SK-MEL-5 (cell line): ENCODE measurements at places on chromosomes 13 and 19.

DNA sequence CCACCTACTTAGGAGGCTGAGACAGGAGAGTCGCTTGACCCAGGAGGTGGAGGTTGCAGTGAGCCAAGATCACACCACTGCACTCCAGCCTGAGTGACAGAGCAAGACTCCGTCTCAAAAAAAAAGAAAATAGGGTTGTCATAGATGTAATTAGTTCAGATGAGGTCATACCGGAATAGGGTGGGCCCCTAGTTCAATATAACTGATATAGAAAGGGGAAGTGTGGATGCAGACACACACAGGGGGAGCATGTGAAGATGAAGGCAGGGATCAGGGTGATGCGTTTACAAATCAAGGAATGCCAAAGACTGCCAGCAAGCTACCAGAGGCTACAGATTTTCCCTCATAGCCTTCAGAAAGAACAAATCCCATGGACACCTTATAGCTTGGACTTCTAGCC lies 24.3 kb upstream of the EEF1AKMT1 start:
- DNase-seq: no peak

GRCh38 chr19:38229585-38230073 lies 5.6 kb upstream of the DPF1 start:
- DNase-seq: peak; percentile 62

- no peak for DNase-seq
These were observed 190.3 kb downstream of the STK24 start for GRCh38 chr13:98386637-98387036.

GRCh38 chr13:64293923-64294322 lies 2878.3 kb upstream of the PCDH20 start:
- no peak for DNase-seq

- DNase-seq: peak; percentile 23
These were observed 630.2 kb downstream of the UQCRFS1 start for GRCh38 chr19:28582796-28583195.

GRCh38 chr19:49840736-49841249 lies 10.2 kb upstream of the PTOV1 start:
- no peak for DNase-seq

DNA sequence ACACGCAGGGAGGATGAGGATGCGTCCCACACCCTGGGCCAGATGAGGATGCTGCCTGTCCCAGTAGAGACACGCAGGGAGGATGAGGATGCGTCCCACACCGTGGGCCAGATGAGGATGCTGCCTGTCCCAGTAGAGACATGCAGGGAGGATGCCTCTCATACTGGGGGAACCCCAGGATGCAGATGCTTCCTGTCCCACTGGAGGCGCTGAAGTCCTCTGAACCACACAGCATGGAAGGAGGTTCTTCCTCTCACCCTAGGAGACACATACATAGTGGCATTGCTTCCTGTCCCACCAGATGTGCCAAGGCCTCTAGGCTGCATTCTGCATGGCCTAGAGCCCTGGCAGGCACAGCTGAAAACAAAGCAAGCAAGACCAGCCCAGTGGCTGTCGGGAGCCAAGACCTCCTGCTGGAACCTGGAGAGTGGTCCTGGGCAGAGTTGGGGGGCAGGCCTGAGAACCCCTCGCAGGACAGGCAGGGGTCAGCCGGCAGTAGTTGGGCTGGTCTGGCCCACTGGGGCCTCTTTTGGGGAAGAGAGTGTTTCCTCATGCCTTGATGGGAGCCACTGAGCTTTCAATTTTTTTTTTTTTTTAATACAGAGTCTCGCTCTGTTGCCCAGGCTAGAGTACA lies 4.3 kb downstream of the HPN start:
- peak; percentile 56 for DNase-seq

DNA sequence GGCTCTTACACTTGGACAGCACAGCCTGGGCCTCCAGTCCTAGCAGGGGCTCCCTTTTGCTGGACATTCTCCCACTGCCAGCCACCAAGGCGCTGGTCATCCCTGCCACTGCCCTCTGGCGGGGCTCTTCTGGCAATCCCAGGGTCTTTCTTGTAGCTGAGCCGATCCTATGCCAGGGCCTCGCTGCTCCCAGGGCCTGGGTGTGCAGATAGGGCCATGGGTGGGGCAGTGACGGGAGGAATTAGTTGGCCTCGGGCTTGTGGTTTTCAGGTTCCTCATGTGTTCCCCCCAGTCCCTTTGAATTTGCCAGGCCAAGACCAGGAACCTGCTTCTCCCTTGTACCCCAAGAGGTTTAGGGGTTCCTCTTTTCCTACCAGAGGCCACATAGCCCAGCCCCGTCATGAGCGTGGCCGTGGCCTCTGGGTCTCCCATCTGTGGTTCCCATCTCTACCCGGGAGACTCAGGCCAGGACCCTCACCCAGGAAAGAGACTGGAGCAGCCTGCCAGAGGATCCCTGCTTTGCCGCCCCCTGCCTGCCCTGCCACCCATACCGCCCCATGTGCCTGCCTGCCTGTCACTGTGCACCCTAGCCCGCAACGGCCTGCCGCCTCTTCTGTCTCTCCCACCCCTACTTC lies 26.2 kb downstream of the TMED1 start:
- no peak for DNase-seq
